Fibroblast of lung (primary cell): ENCODE measurements at places on chromosomes 5 and 9. TPM values are rescaled to one million over a fixed set of nuclear protein-coding genes. Genes with fewer than 3 reads are reported as not detected.

DNA sequence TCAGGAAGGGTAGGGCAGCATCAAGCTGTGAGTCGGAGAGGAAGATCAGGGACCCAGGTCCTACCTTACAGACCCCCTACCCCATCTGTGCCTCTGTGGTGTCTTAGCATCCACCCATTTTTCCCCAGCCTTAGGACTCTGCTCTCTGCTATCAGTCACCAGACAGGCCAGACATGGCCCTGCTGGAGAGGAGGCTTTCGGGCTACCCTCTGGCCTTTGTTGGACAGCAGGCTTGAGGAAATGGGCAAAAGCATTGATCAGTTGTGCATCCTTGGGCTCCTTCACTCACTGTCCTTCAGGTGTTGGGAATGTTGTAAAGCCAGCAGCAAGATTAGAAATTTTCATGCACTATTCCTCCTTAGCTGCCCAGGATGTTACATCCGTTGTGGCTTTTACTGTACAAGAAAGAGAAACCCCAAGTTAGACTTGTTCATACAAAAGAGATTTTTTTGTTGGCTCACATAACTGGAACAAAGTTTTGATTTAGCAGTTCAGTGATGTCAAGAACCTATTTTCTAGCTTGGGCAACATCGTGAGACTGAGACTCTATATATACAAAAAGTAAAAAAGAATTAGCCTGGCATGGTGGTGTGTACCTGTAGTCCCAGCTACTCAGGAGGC, 17.4 kb upstream of the TNFAIP8 start:
- no peak for DNase-seq

- DNase-seq, result no peak
Measured at GRCh38 chr9:77427256-77427927, 220.7 kb downstream of the GNA14 start.

- peak; percentile 98 for DNase-seq
Measured at GRCh38 chr9:109975574-109976295, 195.7 kb downstream of the PALM2AKAP2 start.

DNA sequence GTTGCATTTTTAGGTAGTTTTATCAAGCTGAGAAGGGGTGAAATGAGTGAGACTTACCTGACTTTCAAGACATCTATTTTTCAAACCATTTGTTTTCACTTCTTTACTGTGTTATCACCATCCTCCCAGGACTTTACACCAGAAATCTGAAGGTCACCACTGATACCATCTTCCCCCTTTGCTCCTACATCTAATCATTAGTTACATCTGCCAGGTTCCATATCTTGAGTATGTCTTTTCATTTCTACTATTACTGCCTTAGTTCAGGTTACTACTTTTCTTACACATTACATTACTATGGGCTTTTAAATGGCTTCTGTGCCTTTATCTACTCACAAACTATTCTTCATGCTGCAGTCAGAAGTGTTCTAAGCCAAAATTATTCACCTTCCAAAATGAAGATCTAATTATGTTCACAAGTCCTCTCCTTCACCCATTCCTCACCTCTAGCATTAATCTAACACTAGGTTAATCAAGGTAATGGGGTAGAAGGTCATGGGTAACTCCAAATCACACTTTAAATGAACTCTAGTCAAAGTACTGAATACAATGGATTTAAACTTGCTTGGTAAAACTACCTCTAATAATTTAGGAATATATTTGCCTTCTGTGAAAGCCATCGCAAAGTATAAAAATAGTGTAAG, 2.1 kb upstream of the HSDL2 start:
- no peak for DNase-seq

ASS1 gene
- 223 and 276 TPM in 2 replicates for total RNA-seq

WDR38 gene
- not detected in 2 replicates for total RNA-seq

- DNase-seq, result no peak
Measured at GRCh38 chr5:174383210-174384167, 338.0 kb downstream of the NSG2 start.

- no peak for DNase-seq
Measured at GRCh38 chr9:126125177-126125576, 201.5 kb upstream of the MVB12B start.

IL7R gene
- 10.3 and 67.9 TPM in 2 replicates for total RNA-seq
